ENCODE measurements at places on chromosomes 6 and 20.

GRCh38 chr6:71889366-71889765 is 3.0 kb downstream of the RIMS1 start:
- no peak for DNase-seq

DNA sequence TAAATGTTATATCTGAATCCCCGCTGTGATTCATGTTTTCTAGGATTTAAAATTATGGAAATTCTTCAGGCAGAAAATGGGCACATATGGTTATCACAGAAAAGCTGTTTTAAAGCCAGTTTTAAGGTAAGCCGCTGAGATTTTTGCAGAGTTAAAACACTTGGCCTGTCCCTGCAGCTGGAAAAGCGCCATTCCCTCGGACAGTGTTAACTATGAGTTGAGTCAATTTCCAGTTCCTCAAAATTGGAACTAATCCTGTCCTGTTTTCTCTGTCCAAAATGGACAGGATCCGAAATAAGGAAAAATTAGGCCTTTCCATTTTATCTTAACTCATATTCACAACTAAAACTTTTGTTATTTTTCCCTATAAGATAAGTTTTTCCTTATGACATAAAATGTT is 225.2 kb downstream of the SAMD5 start:
- DNase-seq, result no peak

DNA sequence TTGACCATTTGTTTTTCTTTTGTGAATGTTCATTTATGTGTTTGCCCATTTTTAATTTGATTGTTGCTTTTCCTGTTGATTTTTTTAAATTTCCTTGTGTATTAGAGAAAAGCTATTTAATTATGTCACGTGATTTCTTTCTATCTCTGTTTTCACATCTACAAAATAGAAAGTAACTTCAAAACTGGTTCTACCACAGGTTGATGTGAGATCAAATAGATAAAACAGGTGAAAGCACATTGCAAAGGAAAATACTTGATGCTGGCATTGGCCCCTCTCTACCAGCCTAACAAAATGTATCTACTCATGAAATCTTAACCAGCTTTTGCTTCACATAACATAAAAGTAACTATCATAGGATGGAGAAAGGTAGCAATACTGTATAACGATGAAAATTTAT is 129.2 kb downstream of the TMEM242 start:
- peak; percentile 73 for DNase-seq

GRCh38 chr20:46559685-46560440 is 9.4 kb upstream of the OCSTAMP start:
- peak; percentile 10 for DNase-seq

Measured in NCI-H1105 treated with DMSO at 0.1 percent for 48 hours (cell line).